ENCODE measurements at places on chromosomes 2 and 18.

GRCh38 chr2:28681606-28682005 is 70.0 kb upstream of the PPP1CB start:
- no peak for DNase-seq

- no peak for DNase-seq
Measured at GRCh38 chr2:123463886-123464285, 561.2 kb upstream of the CNTNAP5 start.

DNA sequence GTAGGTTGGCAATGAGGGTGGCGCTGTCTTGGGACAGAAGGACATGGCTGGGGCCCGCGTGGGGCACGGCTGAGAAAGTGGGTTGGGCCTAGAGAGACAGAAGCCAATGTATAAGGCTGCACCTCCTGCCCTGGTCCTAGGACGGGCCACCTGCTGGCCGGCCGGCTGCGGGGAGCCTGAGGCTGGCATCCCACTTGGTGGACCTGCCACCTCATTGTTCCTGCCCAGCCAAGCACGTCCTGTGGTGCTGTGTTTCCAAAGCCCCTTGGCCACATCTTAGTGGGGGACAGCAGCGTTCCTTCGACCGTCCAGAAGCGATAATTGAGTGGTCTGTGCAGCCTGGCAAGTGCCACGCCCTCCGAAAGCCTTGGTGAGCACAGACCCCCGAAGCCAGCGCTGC is 223.9 kb downstream of the LDLRAD4 start:
- no peak for DNase-seq

GRCh38 chr18:21315741-21316197 is 73.7 kb downstream of the GREB1L start:
- DNase-seq, result no peak

GRCh38 chr2:203935568-203935967 is 995 bp upstream of the ICOS start:
- no peak for DNase-seq

- no peak for DNase-seq
Measured at GRCh38 chr2:44793322-44793870, 148.1 kb upstream of the SIX3 start.

GRCh38 chr2:27264753-27265535 is 2.1 kb upstream of the SLC30A3 start:
- DNase-seq, result peak; percentile 53

GRCh38 chr2:20604951-20605381 is 45.9 kb downstream of the HS1BP3 start:
- no peak for DNase-seq

GRCh38 chr2:201697899-201698298 is 545 bp downstream of the MPP4 start:
- no peak for DNase-seq

GRCh38 chr2:69012310-69013141 is 453 bp upstream of the ANTXR1 start:
- DNase-seq, result peak; percentile 49

DNA sequence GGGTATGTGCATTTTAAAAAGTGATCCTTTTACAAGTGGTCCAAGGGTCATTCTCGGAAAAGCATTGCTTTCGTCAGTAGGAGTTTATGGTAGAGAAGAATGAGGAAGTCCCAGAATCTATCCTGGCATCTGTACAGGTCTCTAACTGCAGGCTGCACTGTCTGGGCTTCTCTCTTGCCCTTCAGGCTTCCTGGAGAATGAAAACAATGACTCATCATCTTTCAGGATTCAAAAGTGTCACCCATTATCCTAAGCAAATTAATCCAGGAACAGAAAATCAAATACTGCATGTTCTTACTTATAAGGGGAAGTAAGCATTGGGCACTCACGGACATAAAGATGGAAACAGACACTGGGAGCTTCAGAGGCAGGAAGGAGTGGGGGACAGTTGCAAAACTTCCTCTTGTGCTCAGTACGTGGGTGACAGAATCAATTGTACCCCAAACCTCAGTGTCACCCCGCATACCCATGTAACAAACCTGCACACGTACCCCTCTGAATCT is 60.2 kb upstream of the TXNDC2 start:
- DNase-seq, result no peak

Data from activated CD4-positive, CD25-positive, alpha-beta regulatory T cell treated with anti-CD3 and anti-CD28 coated beads, Interleukin-2, amount 50 U/mL, for 72 hours (primary cell).